ENCODE measurements at places on chromosomes 2 and 18.
A peak's percentile ranks its signal among the peaks of the same experiment; 100 is the strongest.

DNA sequence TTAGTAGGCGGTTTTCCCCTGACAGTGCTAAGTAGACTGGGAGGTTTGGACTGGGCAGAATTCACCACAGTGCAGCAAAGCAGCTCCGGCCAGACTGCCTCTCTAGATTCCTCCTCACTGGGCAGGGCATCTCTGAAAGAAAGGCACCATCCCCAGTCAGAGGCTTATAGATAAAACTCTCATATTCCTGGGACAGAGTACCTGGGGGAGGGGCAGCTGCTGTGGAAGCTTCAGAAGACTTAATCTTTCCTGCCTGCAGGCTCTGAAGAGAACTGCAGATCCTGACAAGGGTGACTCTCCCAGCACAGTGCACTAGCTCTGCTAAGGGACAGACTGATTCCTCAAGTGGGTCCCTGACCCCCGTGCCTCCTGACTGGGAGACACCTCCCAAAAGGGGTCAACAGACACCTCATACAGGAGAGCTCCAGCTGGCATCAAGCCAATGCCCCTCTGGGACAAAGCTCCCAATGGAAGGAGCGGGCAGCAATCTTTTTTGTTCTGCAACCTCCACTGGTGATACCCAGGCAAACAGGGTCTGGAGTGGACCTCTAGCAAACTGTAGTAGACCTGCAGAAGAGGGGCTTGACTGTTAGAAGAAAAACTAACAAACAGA lies 266.8 kb upstream of the CRIM1 start:
- DNase-seq: no peak

GRCh38 chr2:26897807-26898479 lies 50.0 kb downstream of the DPYSL5 start:
- DNase-seq: no peak

DNA sequence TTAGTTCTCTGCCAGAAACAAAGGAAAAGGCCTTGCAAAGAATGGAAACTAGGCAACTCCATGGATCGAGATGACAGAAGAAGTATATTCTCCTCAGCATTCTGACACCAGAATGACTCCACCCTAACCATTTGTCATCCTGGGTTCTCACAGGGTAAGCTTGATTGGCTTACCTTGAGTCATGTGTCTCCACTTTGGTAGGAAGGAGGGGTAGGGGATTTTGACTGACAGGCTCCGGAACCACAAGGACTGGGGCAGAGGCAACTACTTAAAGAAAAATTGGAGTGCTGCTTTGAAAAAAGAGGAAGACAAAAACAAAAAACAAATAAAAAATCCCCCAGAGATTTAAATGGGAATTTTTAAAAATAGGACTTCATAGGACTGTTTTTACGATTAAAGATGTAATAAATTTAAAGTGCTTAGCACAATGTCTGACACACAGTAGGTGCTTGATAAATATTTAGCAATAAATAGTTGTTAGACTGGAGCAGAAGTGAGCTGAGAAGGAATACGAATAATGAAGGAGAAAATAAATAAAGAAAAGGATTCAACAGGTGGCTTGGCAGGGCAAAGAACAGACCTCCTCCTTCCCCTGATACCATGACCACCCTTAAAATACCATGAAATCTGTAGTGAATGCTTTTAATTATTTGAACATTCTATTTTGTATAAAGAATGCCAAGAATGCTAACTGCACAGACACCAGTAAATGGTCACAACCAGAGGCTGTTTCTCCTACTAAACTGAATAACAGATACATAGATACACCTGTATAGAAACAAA lies 230.2 kb downstream of the CDCA7 start:
- DNase-seq: no peak

GRCh38 chr2:241935774-241936173 lies 66.2 kb downstream of the RTP5 start:
- no peak for DNase-seq

DNA sequence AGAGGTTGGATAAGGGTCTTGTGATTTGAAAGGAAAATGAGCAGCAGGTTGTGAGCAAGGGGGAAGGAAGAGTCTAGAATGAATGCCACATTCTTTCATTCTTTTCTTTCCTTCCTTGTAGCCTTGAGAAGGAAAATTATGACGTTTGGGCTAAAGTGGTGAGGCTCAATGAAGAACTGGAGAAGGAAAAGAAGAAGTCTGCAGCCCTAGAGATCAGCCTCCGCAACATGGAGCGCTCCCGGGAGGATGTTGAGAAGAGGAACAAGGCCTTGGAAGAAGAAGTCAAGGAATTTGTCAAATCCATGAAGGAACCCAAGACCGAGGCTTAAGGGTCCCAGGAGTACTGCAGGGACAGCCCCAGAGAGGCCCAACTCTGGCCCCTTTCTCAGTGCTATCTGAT lies 45.3 kb downstream of the BMP10 start:
- no peak for DNase-seq

- DNase-seq: peak; percentile 11
Observed at GRCh38 chr2:157627594-157628476, 829 bp downstream of the ACVR1C start.

DNA sequence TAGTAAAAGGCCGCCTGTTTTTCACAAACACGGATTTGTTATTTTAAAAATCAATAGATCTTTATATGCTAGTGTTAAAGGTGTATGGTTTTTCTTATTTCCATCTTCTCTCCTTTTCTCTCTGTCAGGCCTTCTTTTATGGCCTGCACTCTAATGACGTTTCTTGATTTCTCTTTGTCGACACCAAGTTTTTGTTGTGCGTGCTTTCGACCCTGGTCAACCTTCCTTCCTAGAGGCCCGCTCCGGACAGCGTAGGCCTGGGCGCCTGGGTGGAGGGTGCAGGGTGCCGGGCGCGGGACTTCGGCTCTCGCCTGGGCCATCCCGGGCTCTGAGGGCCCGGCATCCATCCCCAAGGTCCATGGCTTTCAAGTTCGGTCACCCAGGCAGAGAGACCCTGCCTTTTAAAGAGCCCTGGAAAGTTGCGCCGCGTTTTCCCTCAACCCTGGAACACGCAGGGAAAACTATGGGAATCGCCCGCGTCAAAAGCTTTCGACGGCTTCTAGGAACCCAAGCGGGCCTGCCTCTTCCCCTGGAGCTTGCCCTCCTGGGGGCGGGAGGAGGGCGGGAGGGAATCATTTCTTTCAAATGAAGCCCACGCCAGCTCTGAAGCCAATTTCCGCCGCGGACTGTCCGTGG lies 4.1 kb upstream of the SATB2 start:
- no peak for DNase-seq

- peak; percentile 39 for DNase-seq
Observed at GRCh38 chr2:37672104-37672869, 845 bp upstream of the CDC42EP3 start.

DNA sequence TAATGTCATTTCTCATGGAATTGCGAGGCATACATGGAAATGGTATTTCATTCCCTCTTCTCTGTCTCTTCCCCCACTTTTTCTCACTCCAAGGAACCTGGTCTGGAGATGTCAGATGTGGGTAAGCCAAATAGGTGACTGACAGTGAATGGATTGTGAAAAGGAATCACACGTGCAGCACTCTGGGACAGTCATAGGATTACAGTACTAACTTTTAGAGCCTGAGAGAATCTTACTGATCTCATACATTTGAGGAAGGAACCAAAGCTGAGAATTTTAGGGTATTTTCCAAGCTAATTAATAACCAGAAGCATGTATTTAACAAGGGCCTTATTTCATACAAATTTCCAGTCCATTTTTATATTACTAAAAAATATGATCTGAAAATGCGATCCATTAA lies 58.1 kb upstream of the ERBB4 start:
- no peak for DNase-seq

DNA sequence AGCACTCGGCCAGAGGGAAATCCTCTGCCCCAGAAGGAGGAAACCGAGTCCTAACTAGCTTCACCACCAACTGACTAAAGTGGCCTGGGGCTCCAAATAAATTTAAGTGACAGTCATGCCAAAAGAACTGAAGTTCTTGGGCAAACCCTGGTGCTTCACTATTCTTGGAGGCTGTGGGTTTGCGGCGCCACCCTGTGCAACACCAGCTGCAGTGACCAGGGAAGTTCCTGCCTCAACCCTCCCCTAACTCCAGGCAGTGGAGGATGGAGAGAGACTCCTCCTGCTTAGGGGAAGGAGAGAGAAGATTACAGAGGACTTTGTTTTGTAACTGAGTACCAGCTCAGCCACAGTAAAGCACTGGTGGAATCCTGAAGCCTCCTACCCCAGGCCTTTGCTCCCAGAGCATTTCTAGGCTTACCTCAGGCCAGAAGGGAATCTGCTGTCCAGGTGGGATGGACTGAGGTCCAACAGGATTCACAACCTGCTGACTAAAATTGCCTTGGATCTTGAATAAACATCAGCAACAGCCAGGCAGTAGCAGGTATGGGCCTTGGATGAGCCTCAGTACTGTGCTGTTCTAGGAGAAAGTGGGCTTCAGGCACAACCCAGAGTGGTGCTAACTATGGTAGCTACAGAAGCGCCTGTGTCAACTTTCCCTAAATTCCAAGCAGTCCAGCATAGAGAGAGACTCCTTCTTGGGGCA lies 29.4 kb upstream of the BMP10 start:
- DNase-seq: no peak

- no peak for DNase-seq
Observed at GRCh38 chr18:29726646-29727045, 1315.9 kb downstream of the DSC3 start.

GRCh38 chr2:132896073-132896472 lies 226.1 kb upstream of the LYPD1 start:
- DNase-seq: no peak

DNA sequence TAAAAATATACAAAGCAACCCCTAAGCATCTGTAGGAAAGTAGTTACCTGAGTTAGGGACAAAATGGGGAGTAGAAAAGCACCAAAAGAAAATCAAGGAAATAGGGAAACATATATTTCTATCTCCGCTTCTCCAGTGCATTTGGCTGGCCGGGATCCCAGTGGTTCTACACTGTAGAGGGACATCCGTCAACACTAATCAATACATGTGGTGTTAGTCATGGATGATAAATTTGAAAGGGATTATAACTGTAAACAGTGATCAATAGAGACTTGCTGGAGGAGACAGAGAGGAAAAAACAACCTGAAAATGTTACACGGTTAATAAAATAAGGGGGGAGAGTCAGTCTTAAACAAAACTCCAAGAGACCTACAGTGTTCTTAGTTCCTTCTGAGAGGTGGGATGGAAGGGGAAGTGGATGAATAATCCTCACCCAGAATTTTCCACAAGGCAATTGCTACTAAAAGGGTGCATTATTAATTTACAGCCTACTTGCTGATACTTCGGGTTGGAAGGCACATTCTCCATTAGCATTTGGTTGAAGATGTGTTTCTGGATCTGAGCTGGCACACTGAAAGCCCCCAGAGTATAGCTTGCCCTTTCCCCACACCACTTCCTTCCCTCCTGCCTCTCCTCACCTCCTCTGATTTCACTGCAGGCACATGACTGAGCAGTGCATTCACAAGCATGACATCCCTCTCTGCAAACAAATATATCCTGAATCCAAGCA lies 530.0 kb downstream of the BCL11A start:
- DNase-seq: no peak

DNA sequence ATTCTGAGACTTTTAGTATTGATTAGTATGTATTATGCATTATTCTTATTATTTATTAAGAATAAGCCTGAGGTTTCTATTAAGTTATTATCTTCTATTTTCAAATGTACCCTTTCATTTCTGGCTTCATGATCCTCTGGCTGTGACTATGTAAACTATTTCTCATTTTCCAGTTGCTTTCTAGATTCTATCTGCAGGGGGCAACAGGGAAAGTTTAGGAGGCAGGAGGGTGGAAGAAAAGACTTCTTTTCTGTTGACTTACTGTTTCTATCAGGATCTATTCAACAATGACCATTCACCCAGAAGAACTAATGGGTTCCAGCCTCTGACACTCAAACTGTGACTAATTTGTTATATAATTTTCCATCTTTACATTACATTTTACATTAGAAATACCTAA lies 653.4 kb upstream of the FSHR start:
- DNase-seq: no peak

DNA sequence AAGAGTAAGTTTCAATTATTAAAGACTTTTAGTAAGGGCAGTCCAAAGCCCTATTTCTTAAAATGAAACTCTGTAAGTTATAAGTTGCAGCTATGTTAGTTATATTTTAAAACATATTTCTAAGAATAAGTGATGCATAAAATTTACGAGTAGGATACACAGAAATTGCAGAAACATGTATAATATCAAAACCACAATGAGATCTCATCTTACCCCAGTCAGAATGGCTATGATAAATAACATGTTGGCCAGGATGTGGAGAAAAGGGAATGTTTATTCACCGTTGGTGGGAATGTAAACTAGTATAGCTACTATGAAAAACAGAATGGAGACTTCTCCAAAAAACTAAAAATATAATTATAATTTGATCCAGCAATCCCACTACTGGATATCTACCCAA lies 201.2 kb downstream of the CBLN2 start:
- no peak for DNase-seq

GRCh38 chr2:151777935-151778334 lies 43.7 kb upstream of the NEB start:
- DNase-seq: no peak

- no peak for DNase-seq
Observed at GRCh38 chr18:26252411-26252810, 26.2 kb downstream of the TAF4B start.

GRCh38 chr2:152718909-152719645 lies 657 bp downstream of the ARL6IP6 start:
- no peak for DNase-seq

GRCh38 chr2:20023688-20024087 lies 11.2 kb upstream of the MATN3 start:
- no peak for DNase-seq

GRCh38 chr18:26103579-26103978 lies 13.2 kb upstream of the SS18 start:
- DNase-seq: no peak

DNA sequence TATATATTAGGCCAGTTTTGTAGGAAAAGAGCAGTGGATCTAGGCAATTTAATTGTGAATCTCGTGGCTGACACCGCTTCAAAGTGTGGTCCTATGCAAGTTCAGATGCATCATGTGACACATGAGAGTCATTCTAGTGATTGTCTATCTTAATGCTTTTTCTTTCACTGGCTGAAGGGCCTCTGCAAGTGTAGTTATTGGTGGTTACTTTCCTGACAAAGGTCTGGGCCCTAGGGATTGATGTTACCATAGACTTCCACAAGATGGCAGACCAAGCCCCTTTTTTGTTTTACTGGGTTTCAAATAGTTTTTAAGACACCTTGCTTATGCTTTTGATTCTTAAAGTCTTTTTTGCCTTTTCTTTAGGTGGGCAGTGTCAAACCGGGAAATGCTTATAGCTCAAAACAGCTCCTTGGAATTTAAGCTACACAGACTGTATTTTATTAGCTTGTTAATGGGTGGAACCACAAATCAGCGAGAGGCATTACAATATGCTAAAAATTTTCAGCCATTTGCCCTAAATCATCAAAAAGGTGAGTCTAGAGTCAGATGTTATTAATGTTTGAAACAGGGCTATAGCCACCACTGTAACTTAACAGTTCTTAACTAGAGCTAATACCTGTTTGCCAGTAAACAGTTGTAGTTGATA lies 25.9 kb downstream of the CD8A start:
- DNase-seq: no peak

GRCh38 chr18:22684268-22684667 lies 248.9 kb upstream of the RBBP8 start:
- DNase-seq: no peak

GRCh38 chr2:146666340-146666739 lies 1178.5 kb upstream of the ACVR2A start:
- DNase-seq: no peak

- no peak for DNase-seq
Observed at GRCh38 chr2:240999873-241000541, 1.6 kb downstream of the SNED1 start.
